Stimulated activated CD4-positive, alpha-beta T cell treated with anti-CD3 and anti-CD28 coated beads, TNF-alpha, amount 100 ng/mL, for 1 hour (primary cell): ENCODE measurements at places on chromosomes 4 and X.

GRCh38 chr4:2866891-2867290 lies 23.2 kb downstream of the ADD1 start:
- DNase-seq = no peak

DNA sequence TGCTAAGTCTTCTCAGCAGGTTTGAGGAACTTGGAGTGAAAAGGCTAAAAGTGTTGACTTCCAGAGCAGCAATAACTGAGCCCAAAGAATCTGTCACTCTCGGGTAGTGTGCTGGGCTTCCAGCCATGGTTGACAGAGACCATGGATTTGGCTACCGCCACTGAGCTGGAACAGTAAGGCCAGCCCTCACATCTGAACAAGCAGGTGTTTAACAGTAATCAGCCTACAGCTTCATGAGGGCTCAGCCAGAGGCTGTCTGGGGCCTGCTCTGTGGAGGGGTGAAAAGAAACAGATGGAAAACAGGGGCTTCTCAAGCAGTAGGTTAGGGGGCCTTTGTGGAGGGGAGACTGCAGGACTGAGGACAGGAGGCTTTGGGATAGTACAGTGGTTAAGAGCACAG lies 14.9 kb downstream of the RASL11B start:
- no peak for DNase-seq

DNA sequence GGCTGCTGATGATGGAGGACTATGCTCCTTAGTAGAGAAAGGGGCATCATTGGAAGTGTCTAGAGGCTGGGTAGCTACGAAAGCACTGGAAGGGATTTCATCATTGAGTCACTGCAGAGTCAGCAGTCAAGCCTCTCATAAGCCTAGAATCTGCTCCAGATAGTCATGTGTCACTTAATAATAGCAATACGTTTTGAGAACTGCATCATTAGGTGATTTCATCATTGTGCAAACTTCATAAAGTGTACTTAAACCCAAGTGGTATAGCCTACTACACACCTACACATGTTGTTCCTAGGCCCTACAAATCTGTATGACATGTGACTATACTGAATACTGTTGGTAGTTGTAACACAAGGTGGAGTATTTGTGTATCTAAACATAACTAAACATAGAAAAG lies 165.6 kb downstream of the PTTG2 start:
- DNase-seq = no peak

- no peak for DNase-seq
Measured at GRCh38 chr4:88352062-88352740, 26.5 kb upstream of the HERC6 start.

DNA sequence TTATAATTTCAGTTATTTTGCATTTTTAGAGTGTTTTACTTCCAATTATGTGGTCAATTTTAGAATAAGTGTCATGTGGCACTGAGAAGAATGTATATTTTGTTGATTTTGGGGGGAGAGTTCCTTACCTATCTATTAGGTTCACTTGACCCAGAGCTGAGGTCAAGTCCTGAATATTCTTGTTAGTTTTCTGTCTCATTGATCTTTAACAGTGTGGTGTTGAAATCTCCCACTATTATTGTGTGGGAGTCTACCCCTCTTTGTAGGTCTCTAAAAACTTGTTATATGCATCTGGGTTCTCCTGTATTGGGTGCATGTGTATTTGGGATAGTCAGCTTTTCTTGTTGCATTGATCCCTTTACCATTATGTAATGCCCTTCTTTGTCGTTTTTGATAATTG lies 127.0 kb upstream of the ZDHHC15 start:
- no peak for DNase-seq

GRCh38 chrX:25599061-25599460 lies 539.1 kb upstream of the MAGEB18 start:
- DNase-seq = no peak

- no peak for DNase-seq
Measured at GRCh38 chr4:101981756-101982155, 191.2 kb downstream of the BANK1 start.

- no peak for DNase-seq
Measured at GRCh38 chrX:11528623-11529022, 137.1 kb downstream of the ARHGAP6 start.

DNA sequence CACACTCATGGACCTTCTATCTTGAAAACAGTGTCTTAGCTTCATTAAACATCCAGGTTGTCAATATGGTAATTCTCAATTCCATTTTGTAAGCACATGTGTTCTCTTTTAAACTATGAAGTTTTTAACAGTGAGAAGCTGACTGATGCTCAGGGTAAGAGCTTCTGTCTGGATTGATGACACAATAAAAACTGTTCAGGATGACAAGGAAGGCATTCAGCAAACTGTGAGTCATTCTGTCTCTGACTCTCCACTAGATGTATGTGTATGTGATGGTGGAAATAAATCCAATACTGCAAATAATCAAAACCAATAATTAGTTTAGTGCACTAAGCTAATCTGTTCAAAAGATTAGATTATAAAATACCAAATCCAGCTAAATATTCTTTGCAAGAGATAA lies 115.3 kb upstream of the ARX start:
- no peak for DNase-seq

- DNase-seq = no peak
Measured at GRCh38 chrX:153878969-153879653, 6.9 kb downstream of the L1CAM start.

- DNase-seq = no peak
Measured at GRCh38 chr4:183240581-183241321, 79.3 kb downstream of the CLDN22 start.

DNA sequence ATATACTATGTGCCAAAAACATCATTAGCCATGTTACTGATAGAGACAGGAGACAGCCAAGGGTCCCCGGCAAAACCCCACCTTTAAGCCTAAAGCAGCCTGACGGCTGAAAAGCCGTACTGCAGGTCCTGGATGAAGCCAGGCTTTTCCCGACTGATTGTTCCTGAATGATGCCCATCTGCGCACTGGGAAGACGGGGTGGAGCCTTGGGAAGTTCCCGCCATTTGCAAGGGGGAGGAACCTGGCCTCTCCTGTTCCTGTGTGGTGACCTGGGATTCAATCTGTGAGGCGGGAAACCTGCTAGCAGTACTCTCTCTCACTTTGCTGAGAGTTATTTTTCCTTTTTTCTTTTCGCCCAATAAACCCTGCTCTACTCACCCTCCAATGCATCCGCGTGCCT lies 15.1 kb upstream of the CAMK2D start:
- DNase-seq = no peak

DNA sequence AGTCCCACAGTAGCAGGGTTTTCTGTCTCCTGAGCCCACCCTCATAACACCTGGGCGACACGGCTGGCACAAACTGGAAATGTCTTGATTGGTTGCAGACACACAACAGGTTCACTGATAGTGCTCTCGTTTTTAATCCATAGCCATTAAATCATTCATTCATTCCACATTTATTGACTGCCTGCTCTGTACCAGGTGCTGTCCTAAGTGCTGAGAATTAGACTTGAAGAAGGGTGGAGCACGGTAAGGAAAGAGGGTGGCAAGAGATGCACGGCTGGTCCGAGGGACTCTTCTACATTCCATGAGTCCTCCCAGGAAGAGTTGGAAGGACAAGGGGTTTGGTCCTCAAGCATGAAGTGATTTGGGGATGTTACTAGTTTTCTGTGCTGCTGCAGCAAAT lies 100.0 kb downstream of the RELL1 start:
- no peak for DNase-seq

DNA sequence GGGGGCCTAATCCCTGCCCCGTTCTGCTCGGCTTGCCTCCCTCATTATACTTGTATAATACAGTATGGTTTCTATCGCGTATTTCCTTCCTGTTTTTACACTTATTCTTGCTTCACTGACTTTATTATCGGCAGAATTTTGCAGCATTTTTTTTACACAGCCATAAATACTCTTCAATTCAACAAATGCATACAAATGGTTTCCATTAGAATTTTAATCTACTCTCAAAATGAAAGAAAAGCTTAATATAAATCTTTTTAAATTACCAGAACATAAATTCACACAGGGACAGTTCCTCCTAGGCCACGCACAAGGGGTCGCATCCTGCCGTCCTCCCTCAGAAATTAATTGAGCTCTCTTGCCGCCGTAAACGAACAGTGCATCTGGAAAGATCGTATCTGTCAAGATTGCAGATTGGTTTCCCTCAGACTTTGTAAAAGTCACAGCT lies 42.9 kb downstream of the DCTD start:
- no peak for DNase-seq

GRCh38 chr4:129446074-129446473 lies 350.1 kb downstream of the C4orf33 start:
- DNase-seq = no peak

DNA sequence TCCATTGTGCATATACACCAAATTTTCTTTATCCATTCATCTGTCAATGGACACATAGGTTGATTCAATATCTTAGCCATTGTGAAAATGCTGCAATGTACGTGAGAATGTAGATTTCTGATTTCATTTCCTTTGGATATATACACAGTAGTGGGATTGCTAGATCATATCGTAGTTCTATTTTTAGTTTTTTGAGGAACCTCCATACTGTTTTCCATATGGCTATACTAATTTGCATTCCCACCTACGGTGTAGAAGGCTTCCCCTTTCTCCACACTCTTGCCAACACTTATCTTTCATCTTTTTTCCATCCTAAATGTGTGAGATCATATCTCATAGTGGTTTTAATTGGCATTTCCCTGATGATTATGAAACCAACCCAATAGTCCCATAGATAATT lies 43.4 kb downstream of the ING2 start:
- no peak for DNase-seq

- no peak for DNase-seq
Measured at GRCh38 chr4:57374866-57375595, 264.8 kb upstream of the IGFBP7 start.

DNA sequence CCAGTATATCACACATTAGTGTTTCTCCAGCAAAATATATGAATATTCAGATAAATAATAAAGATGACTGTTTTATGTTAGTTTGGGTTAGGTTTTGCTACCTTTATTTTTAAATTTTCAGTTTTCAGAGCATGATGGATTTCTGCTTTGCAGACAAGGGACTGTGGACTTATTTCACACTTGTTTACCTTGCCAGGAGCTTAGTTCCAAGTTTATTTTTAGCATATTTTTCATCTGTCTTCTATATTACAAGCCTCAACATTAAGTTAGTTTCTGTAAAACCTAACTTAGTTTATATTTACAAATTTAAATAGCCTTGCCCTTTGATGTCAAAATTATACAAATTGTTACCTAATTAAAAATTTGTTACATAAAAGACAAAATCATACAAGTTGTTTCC lies 163.4 kb downstream of the FBXW7 start:
- no peak for DNase-seq
